Epithelial cell of proximal tubule (primary cell): ENCODE measurements at places on chromosomes 13 and 19. TPM values are rescaled to one million over a fixed set of nuclear protein-coding genes. Genes with fewer than 3 reads are reported as not detected.

The ONECUT3 gene
- not detected in 2 replicates for total RNA-seq

The GATAD2A gene
- total RNA-seq: 86.2 and 118 TPM in 2 replicates

The IL17D gene
- total RNA-seq: 0.22 and 0.35 TPM in 2 replicates

The C19orf85 gene
- not detected in 2 replicates for total RNA-seq

The IZUMO2 gene
- 0.29 TPM in 1 of 2 replicates, not detected in the other for total RNA-seq

The ZNF792 gene
- total RNA-seq: 3.3 and 4.1 TPM in 2 replicates

The C13orf42 gene
- not detected in 2 replicates for total RNA-seq

The TMEM38A gene
- total RNA-seq: 2.2 and 3.5 TPM in 2 replicates

The TRPC4 gene
- total RNA-seq: 2.4 and 7.0 TPM in 2 replicates

The ZNF264 gene
- 9.6 and 9.8 TPM in 2 replicates for total RNA-seq

The DMKN gene
- 195 and 200 TPM in 2 replicates for total RNA-seq

The FXYD3 gene
- total RNA-seq: 1.0 TPM in 1 of 2 replicates, not detected in the other

The C19orf33 gene
- total RNA-seq: 267 and 305 TPM in 2 replicates

The SNRPA gene
- total RNA-seq: 169 and 202 TPM in 2 replicates

The ANGPTL4 gene
- total RNA-seq: 16.6 and 82.0 TPM in 2 replicates

GRCh38 chr13:29315847-29316246 lies 279.6 kb downstream of the SLC7A1 start:
- DNase-seq: no peak

DNA sequence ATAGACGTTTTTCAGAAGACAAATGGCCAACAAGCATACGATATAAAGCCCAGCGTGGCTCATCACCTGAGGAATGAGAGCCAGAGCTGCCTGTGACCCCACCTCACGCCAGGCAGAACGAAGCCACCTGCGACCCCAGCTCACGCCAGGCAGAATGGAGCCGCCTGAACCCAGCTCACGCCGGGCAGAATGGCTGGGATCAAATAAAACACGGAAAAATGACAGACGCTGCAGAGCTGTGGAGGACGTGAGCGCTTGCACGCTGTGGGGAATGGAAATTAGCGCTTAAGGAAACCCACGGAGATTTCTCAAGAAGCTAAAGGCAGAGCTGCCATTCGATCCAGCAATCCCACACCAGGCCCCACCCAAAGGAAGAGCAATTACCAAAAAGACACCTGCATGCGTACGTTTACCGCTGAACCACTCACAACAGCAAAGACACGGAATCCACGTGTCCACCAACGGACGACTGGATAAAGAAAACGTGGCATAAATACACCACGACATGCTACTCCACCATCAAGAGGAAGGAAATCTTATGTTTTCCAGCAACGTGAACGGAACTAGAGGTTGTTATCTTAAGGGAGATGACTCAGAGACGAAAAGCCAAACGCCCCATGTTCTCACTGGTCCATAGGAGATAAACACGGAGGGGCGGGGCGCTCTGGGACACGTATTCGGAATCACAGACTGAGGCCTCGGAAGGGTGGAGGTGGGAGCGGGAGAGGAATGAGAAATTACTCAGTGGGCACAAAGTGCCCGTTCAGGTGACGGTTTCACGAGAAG lies 30.7 kb upstream of the C13orf46 start:
- DNase-seq: no peak

- no peak for DNase-seq
Observed at GRCh38 chr19:1028062-1028926, 1.9 kb downstream of the CNN2 start.

GRCh38 chr19:6108721-6109633 lies 1.3 kb downstream of the RFX2 start:
- no peak for DNase-seq

- no peak for DNase-seq
Observed at GRCh38 chr19:8163759-8164158, 14.4 kb upstream of the FBN3 start.

GRCh38 chr19:56367829-56368711 lies 25.3 kb downstream of the ZNF582 start:
- DNase-seq: peak; percentile 62

GRCh38 chr19:49064768-49065611 lies at the start of gene NTF4:
Gene NTF4 (minus strand): TSS chr19:49064818. CDS start chr19:49061997, 2,821 bp downstream.
- no peak for DNase-seq

- DNase-seq: no peak
Observed at GRCh38 chr13:21242236-21242635, 65.8 kb downstream of the MRPL57 start.

DNA sequence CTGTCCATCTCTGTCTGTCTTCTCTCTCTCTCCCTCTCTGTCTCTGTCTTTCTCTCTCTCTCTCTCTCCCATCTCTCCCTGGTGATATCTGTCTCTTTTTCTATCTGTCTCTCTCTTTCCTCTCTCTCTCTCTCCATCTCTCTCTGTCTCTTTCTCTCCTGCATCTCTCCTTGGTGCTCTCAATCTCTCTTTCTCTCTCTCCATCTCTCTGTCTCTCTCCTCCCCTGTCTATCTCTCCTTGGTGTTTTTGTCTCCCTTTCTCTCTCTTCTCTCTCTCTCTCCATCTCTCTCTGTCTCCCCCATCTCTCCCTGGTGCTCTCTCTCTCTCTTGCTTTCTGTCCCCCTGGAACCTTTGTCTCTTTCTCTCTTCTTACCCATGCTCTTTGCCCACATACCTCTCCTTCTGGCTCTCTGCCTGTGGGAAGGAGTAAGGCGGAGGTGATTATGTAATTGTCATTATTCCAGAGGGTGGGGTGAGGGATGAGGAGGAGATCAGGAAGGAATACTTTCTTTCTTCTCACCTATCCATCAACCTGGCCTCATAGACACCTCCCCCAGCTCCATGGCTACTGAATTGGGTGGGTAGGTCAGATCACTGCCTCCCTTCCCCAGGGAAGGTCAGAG lies 30.9 kb upstream of the CYP2B6 start:
- DNase-seq: no peak

DNA sequence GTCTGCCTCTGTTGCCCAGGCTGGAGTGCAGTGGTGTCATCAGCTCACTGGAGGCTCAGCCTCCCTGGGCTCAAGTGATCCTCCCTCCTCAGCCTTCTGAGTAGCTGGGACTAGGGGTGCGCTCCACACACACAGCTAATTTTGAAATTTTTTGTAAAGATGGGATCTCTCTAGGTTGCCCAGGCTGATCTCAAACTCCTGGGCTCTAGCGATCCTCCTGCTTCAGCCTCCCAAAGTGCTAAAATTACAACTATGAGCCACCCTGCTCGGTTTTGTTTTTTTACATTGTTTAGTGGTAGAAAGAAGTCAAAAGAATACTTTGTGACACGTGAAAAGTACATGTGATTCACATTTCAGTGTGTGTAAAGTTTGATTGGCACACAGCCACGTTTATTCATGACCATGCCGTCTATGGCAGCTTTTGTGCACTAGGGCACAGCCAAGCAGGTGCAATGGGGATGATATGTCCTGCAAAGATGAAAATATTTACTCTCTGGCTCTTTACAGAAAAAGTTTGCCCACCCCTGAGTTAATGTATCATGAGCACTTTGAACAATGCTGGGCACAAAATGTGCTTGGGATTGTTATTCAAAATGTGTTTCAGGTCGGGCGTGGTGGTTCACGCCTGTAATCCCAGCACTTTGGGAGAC lies 16.2 kb upstream of the NFIC start:
- DNase-seq: peak; percentile 37

GRCh38 chr13:113077566-113077952 lies 28.0 kb upstream of the F7 start:
- no peak for DNase-seq

DNA sequence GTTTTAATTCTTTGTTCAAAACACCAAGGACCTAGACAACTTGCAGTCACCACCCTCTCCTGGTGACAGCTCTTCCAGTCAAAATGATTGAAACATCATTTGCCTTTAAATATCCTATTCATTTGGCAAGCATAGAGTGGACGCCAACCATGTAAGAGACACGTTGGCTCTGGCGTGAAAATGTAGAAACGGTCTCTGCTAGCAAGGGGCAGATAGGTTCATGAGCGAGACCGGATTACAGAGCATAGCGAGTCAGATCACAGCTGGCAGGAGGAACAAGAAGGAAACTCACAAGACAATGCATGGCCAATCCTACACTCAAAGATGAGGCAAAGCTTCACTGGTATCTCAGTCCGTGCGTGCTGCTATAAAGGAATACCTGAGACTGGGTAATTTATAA lies 759.5 kb downstream of the UQCRFS1 start:
- DNase-seq: no peak

DNA sequence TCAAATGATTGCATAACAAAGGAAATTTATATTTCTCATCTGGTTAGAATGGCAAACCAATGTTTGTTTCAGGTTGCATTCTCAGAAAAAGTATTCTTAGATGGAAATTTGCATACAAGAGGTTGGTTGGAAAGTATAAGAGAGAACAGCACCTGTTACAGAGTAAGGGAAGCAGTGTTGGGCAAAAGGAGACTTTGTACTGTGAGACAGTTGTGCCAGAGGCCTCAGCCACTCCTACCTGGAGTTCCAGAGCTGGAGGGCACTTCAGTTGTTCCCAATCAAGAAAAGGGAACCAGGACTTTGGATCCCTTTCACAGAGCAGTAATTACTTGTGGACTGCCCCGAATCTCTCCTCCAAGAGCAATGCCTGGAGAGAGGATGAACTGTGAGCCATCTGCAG lies 81.8 kb downstream of the SPRY2 start:
- DNase-seq: no peak

- DNase-seq: no peak
Observed at GRCh38 chr13:39870197-39870747, 214.8 kb downstream of the COG6 start.

DNA sequence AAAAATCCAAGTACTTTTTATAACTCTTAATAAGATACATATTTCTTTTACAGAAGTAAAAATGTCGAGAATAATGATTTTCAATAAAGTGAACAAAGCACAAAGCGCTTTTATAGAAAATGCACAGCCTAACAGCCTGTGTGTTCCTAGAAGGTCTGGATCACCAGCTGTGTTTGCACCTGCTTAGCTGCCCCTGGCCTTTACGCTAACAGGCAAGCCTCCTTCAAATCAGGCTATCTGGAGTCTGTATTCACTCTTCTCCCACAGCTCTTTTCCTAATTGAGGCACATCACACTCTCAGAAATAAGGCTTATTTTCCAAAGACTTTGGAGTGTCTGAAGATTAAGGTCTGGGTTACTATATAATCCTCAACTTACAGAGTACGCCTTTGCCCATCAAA lies 183.1 kb downstream of the LHFPL6 start:
- no peak for DNase-seq

- DNase-seq: no peak
Observed at GRCh38 chr13:28384789-28385188, 110.1 kb downstream of the FLT1 start.

DNA sequence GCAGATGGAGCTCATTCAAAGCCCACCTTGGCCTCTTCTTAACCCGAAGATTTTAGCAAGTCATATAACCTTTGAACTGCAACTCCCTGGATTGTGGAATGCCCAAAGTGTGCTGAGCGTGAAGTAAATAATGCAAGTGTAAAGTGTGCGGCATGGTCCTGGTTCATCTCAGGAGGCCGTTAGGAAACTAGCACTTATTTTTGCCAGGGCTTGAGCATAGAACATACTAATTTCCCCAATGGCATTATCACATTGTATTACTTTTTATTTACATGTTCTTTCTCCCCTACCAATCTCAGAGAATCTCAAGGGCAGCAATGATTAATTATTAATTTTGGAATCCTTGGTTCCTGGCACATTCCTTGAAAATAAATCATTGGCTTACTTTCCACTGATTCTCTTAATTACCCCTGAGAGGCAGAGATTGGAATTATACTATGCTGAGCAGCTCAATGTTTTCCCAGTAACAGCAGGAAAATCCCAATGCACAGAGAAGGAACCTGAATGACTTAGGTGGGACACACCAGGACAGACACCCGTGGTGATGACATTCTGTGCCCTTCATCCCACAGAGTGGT lies 128.8 kb upstream of the GJB6 start:
- peak; percentile 73 for DNase-seq

DNA sequence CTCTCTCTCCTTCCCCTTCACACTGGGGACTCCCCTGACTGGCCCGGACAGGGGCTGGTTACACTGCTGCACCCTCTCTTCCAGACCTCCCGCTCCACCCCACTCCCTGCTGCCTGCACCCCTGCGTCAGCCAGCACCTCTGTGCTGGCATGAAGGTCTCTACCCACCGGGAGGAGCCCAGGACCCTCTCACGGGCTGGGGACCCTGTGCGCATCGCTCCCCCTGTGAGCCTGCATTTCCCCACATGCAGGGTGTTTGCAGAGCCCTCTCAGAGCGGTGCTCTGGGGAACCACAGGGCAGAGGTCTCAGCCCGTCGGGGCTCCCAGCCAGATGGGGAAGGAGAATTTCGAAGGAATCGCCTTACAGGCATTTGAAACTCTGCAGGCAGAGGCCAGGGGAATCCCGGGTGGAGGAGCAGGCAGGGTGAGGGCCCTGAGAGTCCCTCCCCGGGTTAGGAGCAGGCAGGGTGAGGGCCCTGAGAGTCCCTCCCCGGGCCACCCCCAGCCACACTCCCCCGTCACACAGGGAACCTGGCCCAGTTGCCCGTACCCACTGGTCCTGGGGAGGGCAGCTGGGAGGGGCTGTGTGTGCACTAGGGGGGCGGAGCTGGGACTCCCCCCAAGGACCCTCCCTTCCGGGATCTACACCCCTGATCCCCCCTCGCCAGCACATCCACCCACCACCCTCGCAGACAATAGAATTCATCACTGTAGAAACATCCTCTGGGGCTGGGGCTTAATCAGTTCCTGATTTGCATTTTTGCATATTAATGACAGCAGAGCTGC lies 16.3 kb upstream of the TCF3 start:
- no peak for DNase-seq

DNA sequence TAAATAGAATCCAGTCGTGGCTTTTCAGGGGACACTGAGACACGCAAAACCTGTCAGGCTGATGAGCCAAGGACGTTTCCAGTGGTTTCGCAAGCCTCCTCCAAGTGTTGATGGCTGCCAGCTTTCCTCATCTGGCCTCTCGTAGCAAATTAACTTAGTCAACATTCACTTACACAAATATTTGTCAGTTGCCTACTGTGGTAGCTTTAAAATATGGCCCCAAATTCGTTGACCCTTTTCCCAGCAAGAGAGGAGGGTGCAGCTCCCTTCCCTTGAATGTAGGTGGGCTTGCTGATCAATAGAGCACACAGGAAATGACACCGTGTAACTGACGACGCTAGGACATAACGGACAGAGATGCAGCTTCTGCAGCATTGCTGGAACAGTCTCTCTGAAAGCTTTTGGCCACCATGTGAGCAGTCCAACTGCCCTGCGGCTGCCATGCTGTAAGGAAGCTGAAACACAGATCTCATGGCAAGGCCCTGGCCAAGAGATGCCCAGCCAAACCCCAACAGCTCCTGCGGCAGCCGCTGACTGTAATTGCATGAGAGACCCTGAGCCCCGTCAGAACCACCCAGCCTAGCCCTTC lies 5.5 kb upstream of the RANBP3 start:
- DNase-seq: no peak

- no peak for DNase-seq
Observed at GRCh38 chr13:71864094-71864985, 2.7 kb downstream of the DACH1 start.

- no peak for DNase-seq
Observed at GRCh38 chr13:98598043-98598442, 21.1 kb upstream of the STK24 start.

GRCh38 chr19:50668416-50668815 lies 19.2 kb downstream of the C19orf81 start:
- no peak for DNase-seq
